ENCODE measurements at places on chromosomes 7 and 10.

GRCh38 chr7:128200376-128200775, 40.7 kb upstream of the LEP start:
- DNase-seq = no peak

- DNase-seq = no peak
These were observed 89.0 kb upstream of the PIP4K2A start for GRCh38 chr10:22803261-22803885.

DNA sequence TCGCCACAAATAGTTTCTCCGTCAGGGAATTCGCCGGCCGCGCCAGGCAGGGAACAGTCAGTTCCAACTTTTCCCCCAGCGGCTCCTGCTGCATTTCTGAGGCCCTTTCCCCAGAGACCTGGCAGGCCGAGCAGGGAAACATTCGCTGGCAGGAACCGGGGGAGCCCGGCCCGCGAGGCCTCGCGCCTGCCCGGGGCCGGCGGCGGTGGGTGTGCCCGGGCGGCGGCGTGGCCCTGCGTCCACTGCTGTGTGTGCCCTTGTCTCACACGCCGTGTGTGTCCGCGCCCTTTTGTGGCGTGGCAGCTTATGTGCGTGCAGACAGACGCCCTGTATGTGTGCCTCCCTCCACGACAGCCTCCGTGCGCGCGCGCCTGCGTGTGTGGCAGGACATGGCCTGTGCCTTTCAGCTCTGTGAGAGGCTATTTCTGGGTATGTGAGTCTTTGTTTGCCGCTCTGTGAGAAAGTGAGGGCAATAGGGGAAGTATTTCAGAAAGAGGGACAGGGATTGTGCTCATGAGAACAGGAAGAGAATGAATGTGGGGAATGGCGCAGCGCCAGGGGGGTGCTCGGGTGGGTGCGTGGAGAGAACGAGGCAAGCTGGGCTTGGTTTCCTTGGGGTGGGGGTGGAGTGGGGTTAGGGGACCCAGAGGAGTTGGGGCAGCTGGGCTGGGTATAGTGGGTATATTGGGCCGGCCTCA, 689 bp upstream of the SMARCD3 start:
- DNase-seq = no peak

DNA sequence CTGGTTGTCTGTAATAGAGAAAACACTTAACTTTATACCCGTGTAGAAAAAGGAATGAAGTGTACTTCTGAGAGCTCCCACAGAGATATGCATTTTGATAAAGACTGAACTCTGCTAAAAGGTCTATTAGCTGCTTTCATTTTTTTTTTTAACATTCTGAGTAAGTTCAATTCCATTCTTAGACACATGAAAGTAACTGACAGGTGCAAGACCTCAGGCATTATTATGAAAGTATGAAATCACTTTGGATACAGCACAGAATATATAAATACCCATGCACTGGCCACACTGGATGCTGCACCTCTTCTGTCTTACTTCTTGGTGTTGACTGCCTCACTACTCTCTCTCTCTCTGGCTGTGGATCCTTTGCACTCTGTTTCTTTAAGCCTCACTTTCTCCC, 46.2 kb downstream of the VWDE start:
- no peak for DNase-seq

- DNase-seq = no peak
These were observed 33.6 kb downstream of the TRRAP start for GRCh38 chr7:98911916-98912315.

Measured in stimulated activated CD8-positive, alpha-beta memory T cell treated with anti-CD3 and anti-CD28 coated beads, Interleukin-2, amount 100 ng/mL, for 1 hour (primary cell).